ENCODE measurements at places on chromosomes 12 and 14.

DNA sequence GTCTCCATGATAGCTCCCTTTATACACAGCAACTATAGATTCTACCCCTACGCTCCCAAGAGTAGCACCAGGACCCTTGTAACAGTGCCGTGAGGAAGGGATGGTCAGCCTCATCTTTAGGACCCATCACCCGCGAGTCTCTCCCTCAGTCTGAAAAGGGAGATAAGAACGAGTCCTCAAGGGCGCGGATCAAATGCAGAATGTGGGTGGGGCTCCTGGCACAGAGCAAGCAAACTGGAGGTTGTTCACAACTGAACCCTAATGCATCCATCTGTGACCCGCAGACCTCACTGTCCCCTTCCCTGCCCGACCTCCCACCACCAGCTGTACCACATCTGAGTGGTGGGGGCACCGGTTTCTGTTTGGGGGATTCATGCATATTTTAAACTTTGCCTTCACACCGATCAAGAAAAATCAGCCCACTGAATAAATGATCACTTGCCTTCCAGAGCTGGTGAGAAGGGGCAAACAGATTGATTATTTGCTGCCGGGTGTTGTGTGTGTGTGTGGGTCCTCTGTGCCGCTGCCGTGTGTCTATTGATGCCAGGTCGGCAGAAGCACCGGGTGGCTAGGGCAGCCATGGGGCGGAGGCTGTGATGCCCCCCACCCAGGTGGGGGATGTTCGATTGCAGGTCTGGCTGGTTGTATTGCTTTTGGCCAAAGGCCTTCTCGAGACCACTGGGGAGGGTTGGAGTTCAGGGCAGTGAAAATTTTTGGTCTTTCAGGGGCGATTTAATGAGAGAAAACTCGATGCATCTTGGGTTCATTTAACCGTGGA lies 35.7 kb upstream of the BEGAIN start:
- DNase-seq = no peak

DNA sequence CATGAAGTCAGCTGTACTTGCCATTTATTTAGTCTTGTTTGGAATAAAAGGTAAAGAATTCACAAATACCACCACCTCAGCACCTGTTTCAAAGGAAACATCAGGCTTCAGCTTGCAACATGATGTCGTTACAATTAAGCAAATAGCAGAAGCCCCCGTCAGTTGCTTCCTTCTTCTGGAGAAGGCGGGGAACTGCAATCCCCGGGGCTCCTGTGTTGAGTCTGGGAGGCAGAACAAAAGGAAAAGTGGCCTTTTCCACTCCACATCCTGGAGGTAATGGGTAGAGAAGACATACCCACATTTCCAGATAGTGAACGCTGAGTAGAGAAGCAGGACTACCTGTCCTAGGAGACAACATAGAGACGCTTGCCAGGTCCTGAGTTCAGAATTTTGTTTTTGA lies 92.8 kb downstream of the DNAH10 start:
- DNase-seq = no peak

GRCh38 chr14:105023144-105023543 lies 2.3 kb upstream of the CDCA4 start:
- DNase-seq = no peak

DNA sequence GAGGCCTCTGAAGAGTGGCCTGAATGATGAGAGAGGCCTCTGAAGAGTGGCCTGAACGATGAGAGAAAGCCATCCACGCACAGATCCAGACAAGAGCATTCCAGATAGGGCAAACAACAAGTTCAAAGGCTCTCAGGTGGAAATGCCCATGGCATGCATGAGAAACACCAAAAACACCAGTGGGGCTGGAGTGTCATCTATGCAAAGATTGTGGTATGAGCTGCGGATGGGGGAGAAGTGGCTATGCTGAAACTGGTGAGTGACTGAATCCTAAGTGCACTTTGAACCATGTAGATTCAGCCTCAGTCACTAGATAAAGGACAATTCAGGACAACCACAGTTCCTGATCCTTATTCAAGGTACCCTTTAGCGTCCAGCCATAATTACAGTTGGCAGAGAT lies 79.4 kb upstream of the GZMB start:
- DNase-seq = no peak

DNA sequence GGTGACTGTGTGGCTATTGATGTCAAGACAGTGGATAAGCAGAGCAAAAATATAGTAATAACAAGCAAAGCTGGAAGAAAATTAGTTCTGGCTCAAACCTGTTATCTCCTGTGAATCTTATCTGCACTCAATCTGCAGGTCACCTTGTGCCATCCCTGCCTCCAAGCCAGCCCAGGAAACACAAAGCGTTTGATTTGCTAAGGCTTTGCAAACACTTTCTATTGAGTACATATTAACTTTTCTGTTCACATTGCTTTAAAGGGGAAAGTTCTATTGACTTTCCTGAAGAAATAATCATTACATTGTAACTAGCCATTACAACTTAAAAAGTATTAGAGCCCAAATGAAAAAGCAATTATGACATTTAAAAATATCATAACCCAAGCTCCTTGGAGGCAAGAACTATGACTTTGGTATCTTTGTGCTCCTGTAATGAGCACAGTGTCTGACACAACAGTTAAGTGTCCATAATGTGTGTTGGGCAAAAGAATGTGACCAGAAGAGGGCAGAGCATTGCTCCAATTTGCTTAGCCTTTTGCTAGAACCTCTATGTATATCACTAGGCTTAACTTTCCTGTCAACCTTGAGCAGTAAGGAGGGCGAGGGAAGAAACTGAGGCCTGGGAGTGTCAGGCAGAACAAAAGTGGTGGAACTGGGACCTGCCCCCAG lies 24.7 kb downstream of the SERPINA3 start:
- no peak for DNase-seq

GRCh38 chr12:119877639-119877948 lies 474 bp upstream of the CIT start:
- no peak for DNase-seq

- no peak for DNase-seq
Measured at GRCh38 chr12:69986114-69986513, 161.1 kb downstream of the MYRFL start.

DNA sequence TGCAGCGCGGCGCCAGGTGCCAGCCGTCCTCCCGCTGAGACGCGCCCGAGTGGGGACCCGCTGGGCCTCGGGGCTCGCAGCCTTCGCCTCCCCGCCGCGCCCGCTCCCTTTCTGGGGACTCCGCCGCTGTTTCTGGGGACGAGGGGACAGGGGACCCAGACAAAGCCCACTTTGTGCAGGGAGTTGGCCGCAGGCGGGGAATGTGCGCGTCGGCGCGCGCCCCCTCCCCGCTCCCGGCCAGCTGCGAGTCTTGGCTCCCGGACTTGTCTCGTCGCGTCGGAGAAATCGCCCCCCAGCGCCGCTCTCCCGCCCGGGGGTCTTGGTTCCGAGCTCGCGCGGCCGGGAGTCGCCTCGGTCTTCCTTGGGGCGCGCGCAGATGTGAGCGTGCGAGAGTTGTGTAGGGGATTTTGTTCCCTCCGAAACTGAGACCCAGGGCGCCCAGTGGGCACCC lies 717 bp downstream of the VASH1 start:
- DNase-seq = no peak

GRCh38 chr12:103771466-103771865 lies 69.6 kb downstream of the NT5DC3 start:
- no peak for DNase-seq

DNA sequence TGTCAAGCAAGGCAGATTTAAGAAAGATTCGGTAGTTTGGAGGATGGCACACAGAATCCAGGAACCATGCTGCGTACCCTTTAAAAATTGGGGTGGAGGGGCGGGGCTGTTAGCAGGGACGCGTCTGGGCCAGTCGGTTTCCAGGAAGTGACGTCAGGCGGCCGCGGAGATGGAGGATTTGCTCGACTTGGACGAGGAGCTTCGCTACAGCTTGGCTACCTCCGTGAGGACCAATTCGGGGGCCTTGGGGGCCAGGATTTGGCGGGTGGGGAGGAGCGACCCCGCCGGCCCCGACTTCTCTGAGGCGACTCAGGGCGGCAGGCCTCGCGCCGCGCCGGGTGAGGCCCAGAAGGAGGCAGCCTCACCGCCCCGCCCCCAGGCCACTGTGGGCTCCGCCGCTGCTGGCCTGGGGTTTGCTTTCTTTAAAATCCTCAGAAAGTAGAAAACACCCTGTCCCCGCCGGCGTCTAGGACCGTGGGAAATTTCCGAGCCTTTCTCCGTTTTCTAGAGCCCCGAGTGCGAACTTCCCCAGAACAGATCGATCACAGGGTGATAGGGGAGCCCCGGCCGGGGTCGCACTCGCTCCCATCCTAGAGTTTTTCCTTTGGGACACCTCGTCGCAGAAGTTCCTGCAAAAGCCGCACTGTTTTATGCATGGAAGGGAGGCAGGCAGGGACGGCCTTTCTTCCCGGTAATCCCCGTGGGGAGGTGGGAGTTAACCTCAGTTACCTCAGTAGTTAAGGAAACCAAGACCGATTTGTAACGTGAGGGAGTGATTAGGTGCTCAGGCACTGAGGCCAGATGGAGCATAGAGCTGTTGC lies at the start of gene IFT43:
IFT43 (plus strand) TSS at position 146 of the 821 bp plus-strand sequence; CDS start at position 170, 24 bp downstream.
- DNase-seq = peak; percentile 74

- no peak for DNase-seq
Measured at GRCh38 chr14:51730098-51730497, 78.4 kb downstream of the FRMD6 start.

DNA sequence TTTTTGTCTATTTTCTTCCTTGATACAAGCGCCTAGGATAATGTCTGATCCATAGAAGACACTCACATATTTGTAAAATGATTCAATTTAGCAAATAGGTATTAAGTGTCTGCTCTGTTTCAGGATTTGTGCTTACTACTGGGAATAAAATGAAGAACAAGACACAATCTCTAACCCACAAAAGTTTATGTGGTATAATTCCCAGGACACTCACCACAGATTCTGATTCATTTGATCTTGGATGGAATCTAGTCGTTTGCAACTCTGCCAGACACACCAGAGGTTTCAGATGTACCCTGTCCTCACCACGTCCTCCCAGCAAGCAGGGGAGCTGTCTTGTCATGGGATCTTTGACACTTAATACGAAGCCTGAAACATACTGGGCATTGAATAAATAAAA lies 208.3 kb downstream of the LRIG3 start:
- no peak for DNase-seq

DNA sequence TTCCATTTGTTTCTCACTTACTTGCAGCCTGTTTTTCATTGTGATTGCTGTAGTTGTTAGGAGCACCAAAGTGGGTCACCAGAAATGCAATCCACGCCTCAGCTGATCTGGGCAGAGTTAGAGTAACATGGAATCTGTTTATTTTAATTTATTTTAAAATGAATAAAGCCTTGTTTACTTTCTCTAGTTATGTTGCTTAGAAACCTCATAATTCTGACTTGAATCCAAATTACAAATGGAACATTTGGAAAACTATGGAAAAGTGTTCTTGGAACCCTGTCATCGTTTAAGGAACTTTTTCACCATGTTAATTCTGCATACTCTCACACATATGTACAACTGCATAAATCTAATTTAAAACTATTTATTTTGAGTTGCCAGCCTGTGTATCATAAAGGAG lies 92.2 kb upstream of the DAAM1 start:
- no peak for DNase-seq

DNA sequence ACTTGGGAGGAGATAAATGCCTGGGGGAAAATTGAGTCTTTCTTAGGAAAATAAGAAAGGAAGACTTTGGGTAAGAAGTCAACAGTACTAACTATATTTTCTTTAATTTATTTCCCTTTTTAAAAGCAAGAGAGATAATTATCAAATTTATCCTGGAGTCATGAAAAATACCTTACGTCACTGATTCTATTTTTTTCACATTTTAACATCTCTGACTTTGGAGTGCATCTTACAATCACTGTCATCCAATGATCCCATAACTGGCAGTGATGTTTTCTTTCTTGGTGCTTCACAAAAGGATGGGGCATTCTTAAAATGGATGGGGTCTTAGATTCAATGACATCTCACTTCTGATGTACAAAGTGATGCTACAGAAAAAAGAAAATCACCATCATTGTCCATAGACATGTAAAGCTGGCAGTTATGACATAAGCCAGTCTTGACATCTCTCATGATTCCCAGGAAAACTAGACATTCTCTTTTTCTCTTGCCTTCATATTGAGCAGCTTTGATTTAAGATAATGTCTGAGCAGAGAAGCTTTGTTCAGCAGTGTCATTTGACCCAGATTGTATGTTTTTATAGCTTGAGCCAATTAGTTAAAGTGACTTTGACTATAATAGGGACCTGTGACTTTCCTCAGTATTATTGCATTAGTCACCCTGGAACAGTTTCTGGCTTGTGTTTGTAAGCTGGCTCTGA lies 236.2 kb downstream of the EGLN3 start:
- no peak for DNase-seq

- DNase-seq = no peak
Measured at GRCh38 chr12:59119676-59120075, 199.4 kb upstream of the LRIG3 start.

DNA sequence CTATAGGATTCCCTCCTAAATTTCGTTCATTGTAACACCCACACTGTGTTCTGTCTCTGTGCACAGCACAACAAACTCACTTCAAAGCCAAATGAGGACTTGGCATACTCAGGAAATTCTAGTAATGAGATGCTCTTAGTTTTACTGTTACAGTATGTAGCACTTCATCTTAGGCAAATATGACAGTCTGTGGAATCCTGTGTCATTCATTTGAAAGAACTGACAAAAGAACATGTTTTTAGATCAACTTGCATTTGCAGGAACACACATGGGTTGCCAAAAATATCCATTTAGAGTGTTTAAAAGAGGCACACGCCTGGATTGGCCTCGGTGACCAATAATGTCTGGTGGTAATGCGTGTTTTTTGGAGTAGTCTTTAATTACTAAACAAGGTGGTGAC lies 56.5 kb downstream of the PDE3A start:
- DNase-seq = no peak

DNA sequence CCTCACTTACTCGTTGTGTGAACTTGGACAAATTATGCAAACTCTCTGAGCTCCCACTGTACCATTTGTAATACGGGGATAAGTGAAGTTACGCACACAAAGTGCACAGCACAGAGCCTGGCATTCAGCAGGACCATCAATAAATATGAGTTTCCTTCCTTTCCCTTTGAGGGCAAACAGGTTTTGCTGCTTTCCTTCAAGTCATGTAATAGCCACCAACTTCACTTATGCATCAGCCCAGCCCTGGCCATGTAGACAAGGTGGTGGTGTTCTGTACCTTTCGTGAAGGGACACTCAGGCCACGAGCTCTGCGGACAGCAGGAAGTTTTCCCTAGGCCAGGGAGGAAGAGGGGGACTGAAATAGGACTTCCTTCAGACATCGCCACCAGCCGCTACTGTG lies 272.7 kb downstream of the CACNA1C start:
- no peak for DNase-seq

DNA sequence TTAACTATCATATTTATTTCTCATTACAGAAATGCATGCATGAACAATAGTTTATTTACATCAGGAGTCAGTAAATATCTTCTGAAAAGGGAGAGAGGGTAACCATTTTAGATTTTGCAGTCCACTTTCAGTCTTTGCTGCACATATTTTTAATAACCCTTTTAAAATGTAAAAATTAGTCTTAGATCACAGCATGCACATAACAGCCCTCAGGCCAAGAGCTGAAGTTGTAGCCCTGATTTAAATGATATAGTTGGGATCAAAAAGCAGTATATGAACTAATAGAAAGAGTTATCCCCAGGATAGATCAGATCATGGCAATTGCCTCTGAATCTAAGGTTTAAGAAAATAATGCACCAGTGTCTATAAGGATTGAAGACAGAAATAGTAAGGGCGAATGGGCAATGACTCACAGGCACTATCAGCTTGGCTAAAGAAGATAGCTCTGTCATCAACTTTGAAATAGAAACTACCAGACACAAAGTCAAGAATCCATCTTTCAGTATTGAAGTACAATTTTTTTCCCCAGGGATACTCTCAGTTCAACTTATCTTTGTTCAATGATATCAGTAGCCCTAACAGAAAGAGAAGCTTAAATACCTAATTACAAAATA lies 13.1 kb upstream of the CLEC7A start:
- no peak for DNase-seq

All from H4 (cell line).